Stimulated activated CD4-positive, alpha-beta T cell treated with anti-CD3 and anti-CD28 coated beads, TNF-alpha, amount 100 ng/mL, for 1 hour (primary cell): ENCODE measurements at places on chromosomes 7 and 10.

DNA sequence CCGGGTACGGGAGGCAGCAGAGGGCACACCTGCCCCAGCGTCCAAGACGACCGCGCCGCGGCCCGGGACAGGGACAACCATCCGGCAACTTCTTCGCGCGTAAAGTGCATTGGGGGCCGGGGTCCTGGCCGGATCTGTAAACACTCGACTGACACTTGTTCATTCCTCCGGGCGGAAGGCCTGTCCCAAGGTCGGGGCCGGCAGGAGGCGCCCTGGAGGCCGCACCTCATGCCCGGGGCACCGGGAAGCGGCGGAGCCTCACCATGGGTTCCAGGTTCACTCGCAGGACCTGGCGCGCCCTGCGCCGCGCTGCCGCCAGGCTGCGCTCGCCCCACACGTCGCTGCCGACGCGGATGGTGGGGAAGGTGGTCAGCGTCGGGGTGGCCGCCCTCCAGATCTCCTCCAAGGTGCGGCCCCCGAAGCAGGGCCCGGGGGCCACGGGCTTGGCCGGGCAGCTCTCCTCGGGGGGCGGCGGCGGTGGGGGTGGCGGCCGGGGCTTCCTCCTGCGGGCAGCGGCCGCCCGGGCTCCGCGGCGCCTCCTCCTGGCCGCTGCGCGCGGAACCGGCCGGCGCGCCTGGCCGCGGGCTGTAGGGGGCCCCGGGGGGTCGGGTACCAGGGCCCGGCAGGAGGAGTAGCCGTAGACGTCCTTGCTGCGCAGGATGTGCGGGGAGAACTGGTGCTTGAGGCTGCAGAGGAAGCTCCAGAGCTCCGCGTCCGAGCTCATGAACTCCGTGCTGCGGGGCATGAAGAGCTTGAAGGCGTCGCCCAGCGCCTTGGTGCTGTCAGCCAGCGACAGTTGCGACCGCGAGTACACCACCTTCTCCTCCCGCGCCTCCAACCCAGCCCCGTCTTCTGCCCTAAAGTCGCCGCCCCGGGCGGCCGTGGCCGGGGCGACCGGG, 746 bp downstream of the CCDC71L start:
- DNase-seq = peak; percentile 58

- no peak for DNase-seq
Measured at GRCh38 chr10:2143213-2143835, 406.0 kb upstream of the ADARB2 start.

- DNase-seq = no peak
Measured at GRCh38 chr10:122503012-122503411, 41.7 kb downstream of the HTRA1 start.

DNA sequence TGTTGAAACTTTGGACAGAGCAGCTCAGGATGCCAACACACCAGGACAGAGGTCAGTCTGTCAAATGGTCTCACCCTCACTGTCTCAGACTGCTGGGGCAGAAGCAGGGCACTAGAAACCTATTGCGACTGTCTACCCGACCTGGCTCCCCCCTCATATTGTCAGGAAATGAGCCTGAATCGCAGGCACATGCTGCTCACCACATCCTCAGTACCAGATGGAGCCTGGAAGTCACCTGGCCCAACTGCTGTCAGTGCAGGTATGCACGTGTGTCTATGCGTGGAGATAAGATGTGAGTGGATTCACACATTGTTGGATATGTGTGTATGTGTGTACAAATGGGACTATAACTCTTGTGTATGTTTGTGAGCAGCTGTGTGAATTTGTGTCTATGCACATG, 3.2 kb upstream of the CDHR1 start:
- no peak for DNase-seq

GRCh38 chr7:135877805-135878204, 99.4 kb downstream of the MTPN start:
- no peak for DNase-seq
